GM03348 (cell line): ENCODE measurements at places on chromosomes 7 and 10.

- DNase-seq, result no peak
Measured at GRCh38 chr7:13416071-13416470, 573.4 kb downstream of the ETV1 start.

DNA sequence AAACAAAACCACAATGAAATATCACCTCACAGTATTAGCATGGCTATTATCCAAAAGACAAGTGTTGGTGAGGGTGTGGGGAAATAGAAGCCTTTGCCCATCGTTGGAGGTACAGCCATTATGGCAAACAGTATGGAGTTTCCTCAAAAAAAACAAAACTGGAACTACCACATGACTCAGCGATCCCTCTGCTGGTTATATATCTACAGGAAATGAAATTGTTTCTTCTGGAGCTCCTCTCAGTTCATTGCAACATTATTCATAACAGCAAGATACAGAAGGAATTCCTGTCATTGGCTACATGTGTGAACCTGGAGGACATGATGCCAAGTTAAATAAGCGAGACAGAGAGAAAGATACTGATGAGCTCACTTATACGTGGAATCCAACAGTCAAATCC lies 2.4 kb upstream of the UBE3C start:
- DNase-seq, result peak; percentile 76

GRCh38 chr7:133794479-133794878 lies 332.7 kb upstream of the LRGUK start:
- peak; percentile 10 for DNase-seq

GRCh38 chr7:30926313-30926712 lies 14.7 kb downstream of the AQP1 start:
- peak; percentile 3 for DNase-seq

- peak; percentile 79 for DNase-seq
Measured at GRCh38 chr10:102678842-102679289, 34.6 kb downstream of the TRIM8 start.

DNA sequence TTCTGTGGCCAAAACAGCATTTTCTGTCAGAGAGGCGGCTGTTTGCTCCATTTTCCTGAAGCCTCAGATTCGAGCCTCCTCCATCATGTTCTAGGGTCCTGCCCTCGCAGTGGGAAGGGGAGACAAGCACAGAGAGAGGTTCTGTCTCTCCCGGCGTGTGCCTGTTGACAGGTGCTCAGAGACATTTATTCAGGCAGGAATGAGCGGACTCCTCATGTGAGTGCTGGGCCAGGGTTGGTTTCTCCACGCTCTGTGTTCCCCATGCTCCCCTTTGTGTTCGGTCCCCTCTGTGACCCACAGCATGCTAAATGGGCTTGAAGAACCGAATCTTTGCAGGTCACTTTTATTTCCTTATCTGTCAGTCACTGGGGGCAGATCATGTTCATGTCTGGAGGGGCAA lies 374.6 kb downstream of the GLRX3 start:
- no peak for DNase-seq

DNA sequence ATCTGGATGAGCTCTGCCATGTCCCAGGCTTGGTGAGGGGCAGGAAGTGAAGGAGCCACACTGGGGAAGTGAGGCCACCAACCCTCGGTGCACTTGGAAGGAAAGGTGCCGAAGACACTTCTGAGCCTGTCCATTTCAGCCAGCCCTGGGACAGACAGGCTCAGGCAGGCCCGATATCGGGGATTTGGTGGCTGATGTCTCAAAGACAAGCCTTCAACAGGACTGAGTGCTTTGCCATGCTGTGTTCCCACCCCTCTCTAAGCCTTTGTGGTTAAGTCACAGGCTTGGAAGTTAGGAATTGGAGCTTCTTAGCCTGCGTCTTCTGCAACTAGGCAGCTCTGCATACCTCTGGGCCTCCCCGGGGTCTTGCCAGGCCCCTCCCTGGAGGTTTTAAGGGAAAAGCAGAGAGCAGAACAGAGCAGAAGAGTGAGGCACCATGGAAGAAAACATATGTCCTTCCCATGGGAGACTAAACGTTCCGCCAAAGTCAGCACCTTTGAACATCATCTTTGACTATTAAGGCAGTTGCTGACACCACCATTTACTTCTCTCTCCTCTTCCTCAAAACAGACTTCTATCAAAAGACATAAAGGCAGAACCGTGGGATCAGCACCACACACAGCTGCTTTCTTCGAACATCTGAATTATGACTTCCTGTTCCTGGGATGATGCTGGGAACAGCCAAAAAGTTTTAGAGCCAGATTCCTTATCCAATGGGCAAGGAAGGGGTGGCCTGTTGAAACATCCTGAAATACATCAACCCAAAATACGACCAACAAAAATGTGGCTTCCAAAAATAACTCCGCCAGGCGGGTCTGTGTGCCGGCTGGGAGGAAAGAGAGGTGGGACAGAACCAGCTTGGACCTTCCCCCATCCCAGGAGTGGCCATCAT lies 71.8 kb downstream of the AFAP1L2 start:
- no peak for DNase-seq

GRCh38 chr10:74114041-74114448 lies 36.6 kb downstream of the AP3M1 start:
- DNase-seq, result no peak

DNA sequence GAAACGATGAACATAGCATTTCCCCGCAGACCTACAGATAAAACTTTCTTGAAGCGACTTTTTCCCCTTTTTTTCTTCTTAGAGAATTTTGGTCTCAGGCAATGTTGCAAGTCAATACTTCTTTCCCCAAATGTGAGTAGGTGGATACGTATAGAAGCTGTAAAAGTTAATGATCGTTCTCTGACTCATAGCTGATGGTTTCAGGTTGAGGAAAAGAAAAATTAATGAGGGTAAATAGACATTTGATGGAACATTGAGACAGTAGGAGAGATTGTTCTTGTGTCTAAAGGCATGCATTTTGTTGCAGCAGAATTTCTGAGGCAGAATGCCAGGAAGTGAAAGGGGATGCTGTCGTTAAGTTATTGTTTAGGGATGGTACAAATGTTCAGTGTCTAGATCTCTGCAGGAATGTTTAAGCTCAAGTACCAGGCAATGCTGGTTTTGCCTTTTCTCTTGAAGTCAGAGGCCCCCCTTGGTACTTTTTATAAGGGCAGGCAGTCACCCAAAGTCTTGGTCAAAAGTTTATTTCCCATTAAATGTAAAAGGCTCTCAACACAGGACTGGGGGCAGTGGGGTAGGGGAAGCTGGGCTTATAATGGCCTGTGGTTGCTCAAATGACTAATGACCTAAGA lies 9.3 kb downstream of the TCF7L2 start:
- DNase-seq, result no peak

DNA sequence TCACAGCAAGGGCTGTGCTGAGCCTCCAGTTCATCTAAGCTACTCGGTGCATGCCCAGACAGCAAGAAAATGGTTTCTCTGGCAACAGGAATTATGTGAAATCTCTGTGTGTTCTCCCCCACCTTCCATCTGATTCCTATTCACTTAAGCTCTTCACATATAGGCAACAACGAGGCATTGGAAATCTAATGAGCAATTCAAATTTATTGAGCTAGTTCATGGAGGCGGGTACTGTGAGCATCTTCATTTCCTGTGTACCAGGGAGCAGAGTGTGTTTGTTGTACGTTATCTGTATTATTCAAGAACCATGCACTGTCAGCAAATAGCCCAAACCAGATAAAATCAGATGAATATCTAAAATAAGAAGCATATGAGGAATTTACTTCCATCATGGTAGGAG lies 739.1 kb downstream of the MAGI2 start:
- no peak for DNase-seq

- peak; percentile 71 for DNase-seq
Measured at GRCh38 chr7:75711656-75712514, 26.9 kb downstream of the HIP1 start.

- DNase-seq, result peak; percentile 61
Measured at GRCh38 chr10:24825551-24825950, 101.9 kb upstream of the ARHGAP21 start.

GRCh38 chr7:92875173-92875572 lies 38.8 kb upstream of the CDK6 start:
- DNase-seq, result no peak

GRCh38 chr7:103710247-103710646 lies 264.2 kb upstream of the SLC26A5 start:
- DNase-seq, result peak; percentile 34

- no peak for DNase-seq
Measured at GRCh38 chr7:39678930-39679709, 55.7 kb downstream of the RALA start.

DNA sequence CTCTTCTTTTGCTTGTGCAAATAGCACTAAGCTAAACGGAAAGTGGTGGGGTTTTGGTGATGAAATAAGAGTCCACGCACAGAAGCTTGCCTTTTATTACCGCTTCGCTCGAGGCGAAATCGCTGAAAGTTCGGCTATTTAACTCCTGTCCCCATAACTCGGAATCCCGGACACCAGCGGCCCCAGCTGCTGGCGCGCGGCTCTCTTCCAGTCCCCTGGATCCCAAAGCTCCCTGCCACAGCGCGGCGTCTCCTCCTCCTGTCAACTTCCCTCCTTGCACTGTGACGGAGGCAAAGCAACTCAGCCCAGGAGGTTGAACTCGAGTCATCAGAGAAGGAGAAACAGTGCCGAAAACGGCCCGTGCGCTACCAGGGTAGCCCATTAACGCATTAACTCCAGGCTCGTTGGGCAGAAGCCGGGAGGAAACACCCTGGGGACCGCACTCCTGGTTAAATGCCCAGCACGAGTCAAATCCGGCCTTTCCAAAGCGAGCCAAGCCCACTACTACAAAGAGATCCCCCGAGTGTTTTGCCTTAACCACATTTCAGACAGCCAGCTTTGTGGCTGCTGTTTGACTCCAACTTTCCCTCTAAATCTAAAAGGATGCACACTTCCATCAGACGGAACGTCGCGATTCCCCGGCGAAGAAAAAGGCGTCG lies 1.3 kb downstream of the SEMA3D start:
- DNase-seq, result peak; percentile 72

DNA sequence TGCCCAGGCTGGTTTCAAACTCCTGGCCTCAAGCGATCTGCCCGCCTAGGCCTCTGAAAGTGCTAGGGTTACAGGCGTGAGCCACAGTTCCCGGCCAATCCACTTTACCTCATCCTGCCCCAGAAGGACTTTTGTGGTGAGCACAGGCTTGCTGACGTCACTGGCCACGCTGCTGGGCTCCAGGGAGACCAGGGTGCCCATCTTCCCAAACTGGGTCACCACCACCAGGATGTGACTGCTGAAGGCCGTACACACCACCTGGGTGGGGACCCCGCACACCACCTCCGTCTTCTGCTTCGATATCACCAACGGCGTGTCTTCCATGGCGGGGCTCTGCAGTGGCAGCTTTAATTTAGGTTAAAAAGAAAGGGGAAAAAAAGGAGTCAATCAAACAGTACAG lies 816 bp downstream of the PSMG3 start:
- no peak for DNase-seq

GRCh38 chr7:17401791-17402627 lies 103.6 kb downstream of the AHR start:
- DNase-seq, result no peak

GRCh38 chr7:103307503-103308231 lies 10.4 kb downstream of the PMPCB start:
- DNase-seq, result no peak

DNA sequence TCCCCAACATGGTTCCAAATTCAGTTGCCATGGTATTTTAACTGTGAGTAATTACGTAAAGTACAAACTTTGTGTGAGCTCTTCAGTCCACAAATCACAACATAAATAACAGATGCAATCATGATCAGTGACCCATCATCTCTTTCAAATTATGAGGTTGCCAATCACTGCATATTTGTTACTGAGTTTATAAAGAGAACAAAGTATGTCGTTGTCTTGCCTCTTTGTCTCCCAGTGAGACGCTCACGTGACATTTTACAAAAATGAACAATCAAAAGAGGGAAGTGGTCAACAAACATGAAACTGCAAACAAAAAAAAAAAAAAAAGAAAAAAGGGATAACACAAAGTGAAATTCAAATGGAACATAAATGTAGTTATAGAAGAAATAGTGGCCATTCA lies 122.7 kb upstream of the PDSS1 start:
- DNase-seq, result no peak

GRCh38 chr7:139981511-139981895 lies 81.2 kb downstream of the PARP12 start:
- DNase-seq, result no peak

- DNase-seq, result no peak
Measured at GRCh38 chr7:30519122-30519521, 14.5 kb upstream of the GGCT start.

- no peak for DNase-seq
Measured at GRCh38 chr10:21041763-21042458, 144.8 kb upstream of the NEBL start.

GRCh38 chr10:4262870-4263600 lies 478.0 kb upstream of the KLF6 start:
- no peak for DNase-seq

- DNase-seq, result no peak
Measured at GRCh38 chr7:96526496-96526895, 183.2 kb downstream of the SEM1 start.

DNA sequence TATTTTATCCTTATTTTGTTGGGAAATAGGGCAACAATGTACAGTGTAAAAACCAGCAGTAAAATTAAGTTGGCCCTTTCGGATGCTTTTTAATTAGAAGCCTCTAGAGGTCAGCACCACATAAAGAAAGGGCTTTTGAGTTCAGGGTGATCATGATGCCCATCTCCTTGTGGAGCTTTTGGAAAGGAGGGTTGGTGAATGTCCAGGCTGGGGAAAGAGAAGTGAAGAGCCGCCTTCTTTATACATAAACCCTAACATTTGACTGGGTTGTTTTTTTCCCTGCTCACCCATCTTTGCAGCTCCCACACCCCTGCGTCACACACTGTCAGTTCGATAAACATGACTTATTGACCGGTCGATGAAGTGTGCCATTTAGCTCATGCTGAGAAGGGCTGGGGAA lies 29.8 kb downstream of the MTURN start:
- peak; percentile 75 for DNase-seq

- DNase-seq, result no peak
Measured at GRCh38 chr10:127012769-127013152, 107.5 kb downstream of the DOCK1 start.

GRCh38 chr7:14841869-14842268 lies 60.7 kb downstream of the DGKB start:
- DNase-seq, result peak; percentile 52

- DNase-seq, result no peak
Measured at GRCh38 chr7:22499044-22499443, 944 bp downstream of the STEAP1B start.

GRCh38 chr7:37337522-37337921 lies 111.1 kb downstream of the ELMO1 start:
- DNase-seq, result no peak

GRCh38 chr7:38541440-38541839 lies 89.7 kb downstream of the AMPH start:
- no peak for DNase-seq

- no peak for DNase-seq
Measured at GRCh38 chr10:77872947-77873535, 53.5 kb downstream of the DLG5 start.
